ENCODE measurements at places on chromosomes 11 and 22. TPM values are rescaled to one million over a fixed set of nuclear protein-coding genes. Genes with fewer than 3 reads are reported as not detected.

PNPLA5 gene
- total RNA-seq = not detected

TSGA10IP gene
- total RNA-seq = not detected

GRCh38 chr22:50363166-50363802 is 20.2 kb downstream of the PPP6R2 start:
- DNase-seq = no peak

- no peak for DNase-seq
Measured at GRCh38 chr22:19619144-19620009, 94.9 kb upstream of the SEPTIN5 start.

DNA sequence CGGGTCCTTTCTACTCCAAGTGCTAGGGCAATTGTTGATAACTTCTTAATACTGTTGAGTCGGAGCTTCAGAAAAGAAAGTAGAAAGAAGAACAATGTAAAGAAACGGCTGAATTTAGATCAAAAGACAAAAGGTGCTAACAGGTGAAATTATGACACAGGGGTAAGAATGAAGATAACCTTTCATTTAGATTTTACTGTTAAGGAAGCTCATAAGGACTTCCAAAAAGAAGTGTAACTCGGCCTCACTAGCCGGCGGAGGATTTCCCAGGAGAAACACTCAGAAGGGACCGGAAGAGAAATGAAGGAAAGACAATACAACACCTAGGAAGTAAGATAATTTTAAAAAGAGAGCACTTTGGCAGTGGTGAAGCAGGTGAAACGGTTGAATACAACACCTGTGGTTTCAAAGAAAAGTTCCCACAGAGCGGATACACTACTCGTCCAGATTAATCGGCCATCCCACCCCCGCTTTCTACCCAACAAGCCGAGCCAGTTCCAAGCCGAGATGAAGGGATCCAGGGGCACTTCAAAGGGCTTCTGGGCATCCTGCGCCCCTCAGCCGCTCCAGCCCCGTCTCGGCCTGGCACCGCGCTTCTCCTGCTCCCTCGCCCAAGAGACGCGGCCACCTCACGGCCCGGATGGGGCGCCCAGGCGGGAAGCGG is 737 bp downstream of the PPP2R1B start:
- DNase-seq = no peak

Data from MG63 (cell line).